Peyer's patch (tissue), 4 donors: ENCODE measurements at places on chromosomes 3 and 15. TPM values are rescaled to one million over a fixed set of nuclear protein-coding genes. Genes with fewer than 3 reads are reported as not detected.

DNA sequence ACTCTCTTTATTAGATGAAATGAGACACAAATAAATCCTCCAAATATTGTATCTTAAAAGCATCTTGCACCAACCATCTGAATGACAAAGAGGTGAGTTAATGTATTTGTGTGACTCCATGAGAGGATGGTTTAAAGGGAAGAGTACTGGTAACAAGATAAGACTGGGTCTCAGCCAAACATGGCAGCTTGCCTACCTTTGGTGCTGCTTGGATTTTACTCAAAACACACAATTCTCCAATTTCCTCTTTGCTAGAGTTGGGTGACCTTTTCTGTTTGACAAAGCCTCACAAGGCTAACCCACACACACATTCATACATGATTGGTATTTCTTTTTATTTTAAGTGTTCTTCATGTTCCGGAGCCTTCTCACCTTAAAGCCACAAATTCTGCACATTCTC lies 506.4 kb downstream of the FGF12 start:
- H3K36me3 ChIP-seq, result no peaks in the 10 kb centered on the region
- H3K4me1 ChIP-seq, result no peaks in the 10 kb centered on the region
- H3K4me3 ChIP-seq, result no peak overlapping the region
- no peak for DNase-seq
- no peaks in the 10 kb centered on the region for H3K27me3 ChIP-seq

GRCh38 chr3:142837526-142837925 lies 51.4 kb downstream of the PCOLCE2 start:
- H3K4me1 ChIP-seq, result no peaks in the 10 kb centered on the region
- no peak for DNase-seq
- no peak overlapping the region for H3K4me3 ChIP-seq

- no peaks in the 10 kb centered on the region for H3K36me3 ChIP-seq
- no peaks in the 10 kb centered on the region for H3K27me3 ChIP-seq
- no peak for DNase-seq
- no peaks in the 10 kb centered on the region for H3K4me1 ChIP-seq
Observed at GRCh38 chr15:51318382-51319150, 19.8 kb downstream of the CYP19A1 start.

GRCh38 chr3:76724706-76725105 lies 315.2 kb upstream of the ROBO2 start:
- H3K27me3 ChIP-seq, result no peaks in the 10 kb centered on the region
- no peaks in the 10 kb centered on the region for H3K36me3 ChIP-seq
- no peaks in the 10 kb centered on the region for H3K4me1 ChIP-seq
- DNase-seq, result no peak
- no peak overlapping the region for H3K4me3 ChIP-seq

DNA sequence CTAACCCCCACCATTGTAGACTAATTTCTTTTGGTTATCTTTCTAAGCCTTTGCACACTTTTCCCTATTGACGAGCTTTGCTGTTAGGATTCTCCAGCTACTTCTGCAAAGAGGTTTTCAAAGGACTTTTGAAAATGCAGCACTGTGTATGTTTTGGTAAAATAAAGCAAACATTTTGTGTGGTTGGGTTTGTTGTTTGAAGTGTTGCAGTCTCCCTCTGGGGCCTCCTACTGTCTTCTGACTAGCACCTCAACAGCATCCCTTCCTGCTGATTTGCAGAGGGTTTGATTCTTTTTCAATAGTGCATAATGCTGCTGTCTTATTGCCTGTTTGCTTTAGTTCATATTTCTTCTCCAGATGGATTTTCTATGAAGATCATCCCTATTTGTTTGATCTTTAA lies 775.1 kb upstream of the CFAP20DC start:
- no peaks in the 10 kb centered on the region for H3K36me3 ChIP-seq
- H3K27me3 ChIP-seq, result no peaks in the 10 kb centered on the region
- H3K27ac ChIP-seq, result no peak overlapping the region
- no peak for DNase-seq

DNA sequence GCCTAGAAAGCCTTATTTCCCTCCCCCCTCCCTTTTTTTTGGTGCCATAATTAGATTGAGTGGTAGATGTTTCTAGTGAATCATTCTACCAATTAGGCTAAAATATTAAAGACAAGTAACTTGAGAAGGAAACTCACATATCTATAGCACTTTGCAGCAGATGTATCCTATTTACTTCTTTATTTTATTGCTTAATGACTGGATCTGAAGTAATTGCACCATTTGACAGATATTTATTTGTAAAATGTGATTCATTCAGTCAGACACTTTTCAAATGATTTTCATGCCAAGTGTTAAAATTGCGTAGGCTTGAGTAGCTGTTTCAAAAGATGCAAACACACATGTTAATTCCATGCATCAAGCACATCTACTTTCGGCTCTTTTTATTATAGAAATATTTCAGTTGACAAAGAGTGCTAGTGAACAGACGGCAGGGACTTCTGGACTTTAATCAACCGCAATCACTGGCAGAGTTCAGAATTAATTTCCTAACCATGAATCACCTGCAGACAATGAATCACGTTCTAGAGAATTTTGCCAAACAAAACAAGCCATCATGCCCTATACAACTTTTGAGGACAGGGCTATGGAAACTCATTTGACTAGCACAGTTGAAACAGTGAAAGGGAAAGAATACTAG lies 636.8 kb downstream of the MECOM start:
- H3K36me3 ChIP-seq, result no peaks in the 10 kb centered on the region
- no peak overlapping the region for H3K27ac ChIP-seq
- no peaks in the 10 kb centered on the region for H3K4me1 ChIP-seq
- no peak for DNase-seq

DNA sequence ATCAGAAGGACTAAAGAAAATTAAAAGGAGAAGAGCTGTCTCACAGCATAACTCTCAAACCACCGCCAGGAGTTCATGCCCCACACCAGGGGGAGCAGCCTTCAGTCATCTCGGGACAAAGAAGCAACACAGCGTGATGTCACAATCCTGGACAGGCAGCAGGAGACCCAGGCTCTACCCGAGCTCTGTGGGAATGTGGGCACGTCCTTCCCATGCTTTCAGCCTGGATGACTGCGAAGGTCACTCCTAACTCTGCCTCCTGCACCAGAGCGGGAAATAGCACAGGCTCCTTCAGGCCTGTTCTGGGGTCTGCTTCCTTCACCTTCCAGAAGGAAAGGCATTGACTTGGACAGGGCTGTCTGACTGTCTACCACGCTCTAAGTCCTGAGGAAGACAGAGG lies 31.3 kb downstream of the NOX5 start:
- H3K27ac ChIP-seq, result no peak overlapping the region
- H3K27me3 ChIP-seq, result no peaks in the 10 kb centered on the region
- no peak overlapping the region for H3K4me3 ChIP-seq
- no peak for DNase-seq
- no peaks in the 10 kb centered on the region for H3K4me1 ChIP-seq
- no peaks in the 10 kb centered on the region for H3K36me3 ChIP-seq

- H3K36me3 ChIP-seq, result no peaks in the 10 kb centered on the region
- no peak for DNase-seq
- no peak overlapping the region for H3K27ac ChIP-seq
- no peak overlapping the region for H3K4me3 ChIP-seq
Observed at GRCh38 chr3:23051240-23052140, 151.6 kb upstream of the UBE2E2 start.

DNA sequence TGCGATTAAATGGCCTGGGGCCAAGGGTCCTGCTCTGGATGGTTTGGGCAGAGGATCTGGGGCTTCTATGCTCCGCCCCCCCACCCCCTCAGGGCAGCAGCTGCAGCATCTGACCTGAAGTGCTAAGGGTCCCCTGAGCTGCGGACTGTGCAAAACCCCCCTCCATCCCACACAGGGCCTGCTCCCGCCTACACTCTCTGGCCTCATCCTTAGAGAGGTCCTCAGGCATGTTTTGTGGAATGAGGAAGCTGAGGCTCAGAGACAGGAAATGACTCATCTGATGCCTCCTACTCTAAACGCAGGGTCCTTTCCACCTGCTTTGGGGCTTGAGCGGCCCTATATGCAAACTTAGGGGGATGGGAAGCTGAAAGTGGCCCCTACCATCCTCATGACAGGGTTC lies 59.5 kb upstream of the CTSH start:
- no peak overlapping the region for H3K4me3 ChIP-seq
- no peaks in the 10 kb centered on the region for H3K36me3 ChIP-seq
- H3K4me1 ChIP-seq, result peaks cover 14% of the 10 kb centered on the region
- H3K27me3 ChIP-seq, result no peaks in the 10 kb centered on the region
- no peak overlapping the region for H3K27ac ChIP-seq

- H3K27ac ChIP-seq, result peak overlapping the region; percentile 68
- no peak overlapping the region for H3K4me3 ChIP-seq
- no peak for DNase-seq
- H3K4me1 ChIP-seq, result peaks cover 35% of the 10 kb centered on the region
- no peaks in the 10 kb centered on the region for H3K36me3 ChIP-seq
Observed at GRCh38 chr15:73981761-73982221, 10.3 kb downstream of the STOML1 start.

GRCh38 chr3:191882289-191882688 lies 421.3 kb downstream of the PYDC2 start:
- H3K4me3 ChIP-seq, result no peak overlapping the region
- no peaks in the 10 kb centered on the region for H3K27me3 ChIP-seq
- no peak overlapping the region for H3K27ac ChIP-seq
- H3K4me1 ChIP-seq, result no peaks in the 10 kb centered on the region
- H3K36me3 ChIP-seq, result no peaks in the 10 kb centered on the region

- H3K36me3 ChIP-seq, result no peaks in the 10 kb centered on the region
- no peak overlapping the region for H3K4me3 ChIP-seq
- H3K4me1 ChIP-seq, result peaks cover 6% of the 10 kb centered on the region
- no peak overlapping the region for H3K27ac ChIP-seq
- H3K27me3 ChIP-seq, result no peaks in the 10 kb centered on the region
Observed at GRCh38 chr3:195032106-195032759, 238.7 kb downstream of the XXYLT1 start.

- H3K27me3 ChIP-seq, result no peaks in the 10 kb centered on the region
- no peak for DNase-seq
- H3K27ac ChIP-seq, result no peak overlapping the region
- H3K4me3 ChIP-seq, result no peak overlapping the region
Observed at GRCh38 chr15:99651023-99651807, 82.0 kb downstream of the LYSMD4 start.

DNA sequence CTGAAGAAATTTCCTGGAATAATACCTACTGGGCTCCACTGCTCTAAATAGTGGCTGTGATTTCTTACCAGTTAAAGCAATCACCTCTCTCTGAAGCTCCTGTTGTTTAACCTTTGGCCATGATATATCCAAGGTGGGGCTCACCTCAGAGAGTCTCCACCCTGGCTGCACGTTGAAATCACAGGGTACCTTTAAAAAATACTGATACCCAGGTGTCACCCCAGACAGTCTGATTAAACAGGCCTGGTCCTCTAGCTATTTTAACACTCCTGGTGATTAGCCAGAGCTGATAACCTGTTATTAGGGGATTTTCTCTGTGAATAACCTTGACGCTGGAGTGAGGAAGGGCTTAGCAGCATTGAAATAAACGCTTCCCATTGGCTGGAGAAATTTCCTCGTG lies 22.3 kb upstream of the ZBTB38 start:
- H3K4me1 ChIP-seq, result peaks cover 22% of the 10 kb centered on the region
- H3K27ac ChIP-seq, result no peak overlapping the region
- no peak overlapping the region for H3K4me3 ChIP-seq
- H3K27me3 ChIP-seq, result no peaks in the 10 kb centered on the region

DNA sequence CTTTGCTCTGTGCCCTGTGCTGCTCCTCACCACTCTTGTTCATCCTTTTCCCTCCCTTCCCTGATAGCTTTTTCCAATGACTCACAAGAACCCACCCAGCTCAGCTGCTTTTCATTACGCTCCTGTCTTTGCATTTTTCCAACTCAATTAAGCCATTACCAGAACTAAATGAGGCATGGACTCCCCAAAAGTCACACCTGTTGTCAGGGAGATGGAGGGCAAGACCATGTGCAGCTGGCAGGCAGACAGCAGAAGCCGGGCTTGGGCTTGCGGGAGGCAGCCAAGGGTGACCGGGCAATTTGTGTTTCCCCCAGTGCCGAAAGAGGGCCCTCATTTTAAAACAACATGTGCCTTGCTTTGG lies 64.3 kb downstream of the CASR start:
- no peaks in the 10 kb centered on the region for H3K4me1 ChIP-seq
- H3K36me3 ChIP-seq, result no peaks in the 10 kb centered on the region
- DNase-seq, result peak; percentile 70

- DNase-seq, result no peak
- H3K4me1 ChIP-seq, result peaks cover 3% of the 10 kb centered on the region
- no peak overlapping the region for H3K4me3 ChIP-seq
- H3K36me3 ChIP-seq, result no peaks in the 10 kb centered on the region
- H3K27ac ChIP-seq, result no peak overlapping the region
- no peaks in the 10 kb centered on the region for H3K27me3 ChIP-seq
Observed at GRCh38 chr15:40368719-40369473, 10.9 kb downstream of the DISP2 start.

GRCh38 chr3:42306499-42306898 lies 40.5 kb upstream of the CCK start:
- no peak for DNase-seq
- no peak overlapping the region for H3K27ac ChIP-seq
- no peak overlapping the region for H3K4me3 ChIP-seq

PLA1A gene
- total RNA-seq, result 0.70 TPM

SKOR1 gene
- total RNA-seq, result 1.2 TPM

SH2D7 gene
- total RNA-seq, result 3.3 TPM

KLHL40 gene
- not detected for total RNA-seq

GP5 gene
- not detected for total RNA-seq

GALNT15 gene
- 196 TPM for total RNA-seq

PSTPIP1 gene
- total RNA-seq, result 15.7 TPM

KLHL25 gene
- 20.2 TPM for total RNA-seq

PLCB2 gene
- 12.3 TPM for total RNA-seq

HEXA gene
- 70.8 TPM for total RNA-seq
